NCI-H2081 (cell line): ENCODE measurements at places on chromosomes 1 and 21.

DNA sequence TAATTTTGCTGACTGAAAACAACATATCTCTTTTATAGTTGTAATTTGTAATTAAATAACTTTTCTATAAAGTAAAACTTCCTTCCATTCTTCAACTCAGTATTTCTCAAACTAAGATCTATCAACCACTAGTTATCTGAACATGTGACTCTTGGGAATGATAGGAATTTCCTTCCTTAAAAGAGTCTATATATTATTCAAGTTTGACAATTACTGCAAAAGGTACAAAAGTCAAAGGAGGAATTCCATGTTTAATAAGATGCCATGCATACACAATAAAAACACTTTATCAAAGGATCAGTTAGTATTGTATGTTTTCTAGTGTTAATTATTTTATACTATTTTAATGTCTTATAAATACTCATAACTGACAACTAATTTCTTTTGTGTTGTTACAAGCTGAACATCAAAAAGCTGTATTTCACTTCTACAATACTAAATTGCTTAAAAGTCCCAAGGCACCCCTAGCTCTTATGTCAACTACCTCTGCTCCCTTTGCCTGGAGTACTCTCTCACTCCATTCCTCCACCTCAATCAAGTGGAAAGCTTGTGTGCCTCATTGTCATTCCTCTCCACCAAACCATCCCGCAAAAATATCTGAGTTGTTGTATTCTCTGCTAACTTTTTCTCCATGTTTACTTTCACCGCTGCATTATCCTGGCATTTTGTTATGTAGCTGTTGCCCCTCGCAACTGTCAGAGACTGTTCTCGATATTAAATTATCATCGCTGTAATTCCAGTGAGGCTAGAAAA is 67.9 kb downstream of the SLC44A5 start:
- no peak for DNase-seq

DNA sequence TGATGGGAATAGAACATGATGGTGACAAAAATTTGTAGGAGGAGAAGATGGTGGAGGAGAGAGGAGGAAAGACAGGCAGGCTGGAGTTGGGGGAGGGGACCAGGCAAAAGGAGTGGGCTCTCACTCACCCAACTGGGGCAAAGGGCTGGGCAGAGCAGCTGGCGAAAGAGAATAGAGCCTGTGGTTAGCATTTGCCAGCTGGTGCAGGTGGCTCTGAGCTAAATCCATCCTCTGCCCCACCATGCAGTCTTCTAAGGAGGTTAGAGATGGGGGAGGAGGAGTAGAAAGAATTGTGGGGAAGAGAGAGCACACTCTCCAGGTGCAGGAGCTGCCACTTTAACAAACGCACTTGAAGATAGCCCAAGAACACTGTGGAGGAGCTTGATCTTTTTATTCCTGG is 27.6 kb upstream of the SLAMF1 start:
- no peak for DNase-seq

DNA sequence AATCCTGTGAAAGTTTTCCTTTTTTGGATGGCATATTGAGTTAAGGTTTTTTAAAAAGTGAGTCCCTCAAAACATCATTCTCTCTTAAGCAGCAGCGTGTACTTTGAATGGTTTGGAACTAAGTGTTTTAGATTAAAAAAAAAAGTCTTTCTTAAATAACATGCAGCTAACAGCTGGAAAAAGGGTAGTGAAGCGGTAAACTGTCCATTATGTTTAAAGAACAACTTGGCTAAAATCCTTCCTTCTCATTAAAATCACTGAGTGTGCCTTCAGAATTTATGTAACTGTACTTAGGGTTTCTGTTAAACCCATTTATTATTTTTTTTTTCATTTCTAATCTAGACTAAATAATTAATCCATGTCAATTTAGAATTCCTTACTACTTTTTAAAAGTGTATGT is 254.2 kb upstream of the ADAMTS5 start:
- no peak for DNase-seq

DNA sequence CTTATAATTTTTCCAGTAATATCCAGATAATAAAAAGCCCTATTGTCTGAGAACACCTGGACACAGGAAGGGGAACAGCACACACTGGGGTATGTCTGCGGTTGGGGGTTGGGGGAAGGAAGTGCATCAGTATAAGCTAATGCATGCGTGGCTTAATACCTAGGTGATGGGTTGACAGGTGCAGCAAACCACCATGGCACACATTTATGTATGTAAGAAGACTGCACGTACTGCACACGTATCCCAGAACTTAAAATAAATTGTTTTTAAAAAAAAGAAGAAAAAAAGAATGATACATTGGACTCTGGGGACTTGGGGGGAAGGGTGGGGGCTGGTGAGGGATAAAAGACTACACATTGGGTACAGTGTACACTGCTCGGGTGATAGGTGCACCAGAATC is 144.9 kb upstream of the C1orf174 start:
- no peak for DNase-seq

DNA sequence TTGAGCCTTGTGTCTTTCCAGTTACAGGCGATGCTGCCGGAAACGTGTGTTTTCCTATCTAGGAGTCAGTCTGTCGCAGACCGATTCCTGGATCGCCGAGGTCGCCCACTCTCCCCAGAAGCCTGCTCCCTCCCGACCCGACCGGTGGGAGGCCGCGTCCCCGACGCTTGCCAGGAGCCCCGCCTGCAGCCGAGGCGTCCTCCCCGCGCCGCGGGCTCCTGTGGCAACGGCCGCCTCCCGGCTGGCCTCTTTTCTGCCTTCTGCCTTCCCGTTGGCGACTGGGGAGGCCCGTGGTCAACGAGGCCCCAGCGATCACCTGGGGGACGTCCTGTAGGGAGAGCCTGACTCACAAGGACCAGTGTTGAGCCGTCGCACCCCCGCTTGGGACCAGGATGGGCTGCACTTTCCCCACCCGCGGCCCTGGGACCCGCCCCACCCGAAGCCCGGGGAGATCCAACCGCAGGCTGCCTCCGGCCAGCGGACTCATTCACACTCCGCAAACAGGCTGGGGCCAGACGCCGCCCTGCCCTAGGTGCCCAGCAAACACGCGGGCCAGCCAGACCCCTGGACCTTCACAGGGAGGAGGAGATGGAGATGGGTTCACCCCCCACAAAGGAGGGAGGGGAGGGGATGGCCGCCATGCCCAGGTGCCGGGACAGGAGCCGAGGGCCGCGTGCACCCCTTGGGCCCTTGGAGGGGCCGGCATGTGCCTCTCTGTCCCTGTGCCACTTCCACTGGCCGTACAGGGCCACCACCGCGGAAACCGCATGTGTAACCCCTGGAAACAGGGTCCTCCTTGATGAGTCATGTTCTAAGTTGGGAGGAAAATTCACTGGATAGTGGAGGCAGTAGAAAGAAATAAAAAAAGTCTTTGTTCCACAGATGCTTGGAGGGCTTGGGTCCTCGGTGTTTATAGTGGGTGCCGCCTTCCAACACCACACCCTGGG is 7.2 kb upstream of the COL6A1 start:
- no peak for DNase-seq

- DNase-seq: peak; percentile 93
These were observed 125.9 kb upstream of the VAMP3 start for GRCh38 chr1:7644961-7645750.

DNA sequence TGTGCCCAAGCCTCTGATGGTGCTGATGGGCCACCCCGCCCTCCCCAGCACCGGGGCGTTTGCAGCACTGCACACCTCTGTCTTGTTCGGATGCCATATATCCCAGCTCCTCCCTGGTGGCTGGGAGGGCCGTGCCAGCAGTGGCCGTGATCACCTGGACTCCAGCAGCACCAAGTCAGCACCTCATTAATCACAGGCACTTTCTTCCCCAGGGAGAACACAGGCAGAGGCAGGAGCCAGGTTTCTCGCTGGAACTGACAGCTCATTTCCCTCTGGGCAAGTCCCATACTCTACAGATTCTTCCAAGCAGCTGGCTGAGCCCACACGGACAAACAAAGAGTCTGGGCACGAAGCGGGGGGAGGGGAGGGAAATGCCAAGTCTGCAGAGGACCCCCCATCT is 141.7 kb upstream of the EDN2 start:
- DNase-seq: no peak

- DNase-seq: peak; percentile 59
These were observed 6.9 kb upstream of the DNAH14 start for GRCh38 chr1:224922404-224923164.

GRCh38 chr1:6347641-6348487 is 45.7 kb downstream of the ACOT7 start:
- DNase-seq: peak; percentile 45

DNA sequence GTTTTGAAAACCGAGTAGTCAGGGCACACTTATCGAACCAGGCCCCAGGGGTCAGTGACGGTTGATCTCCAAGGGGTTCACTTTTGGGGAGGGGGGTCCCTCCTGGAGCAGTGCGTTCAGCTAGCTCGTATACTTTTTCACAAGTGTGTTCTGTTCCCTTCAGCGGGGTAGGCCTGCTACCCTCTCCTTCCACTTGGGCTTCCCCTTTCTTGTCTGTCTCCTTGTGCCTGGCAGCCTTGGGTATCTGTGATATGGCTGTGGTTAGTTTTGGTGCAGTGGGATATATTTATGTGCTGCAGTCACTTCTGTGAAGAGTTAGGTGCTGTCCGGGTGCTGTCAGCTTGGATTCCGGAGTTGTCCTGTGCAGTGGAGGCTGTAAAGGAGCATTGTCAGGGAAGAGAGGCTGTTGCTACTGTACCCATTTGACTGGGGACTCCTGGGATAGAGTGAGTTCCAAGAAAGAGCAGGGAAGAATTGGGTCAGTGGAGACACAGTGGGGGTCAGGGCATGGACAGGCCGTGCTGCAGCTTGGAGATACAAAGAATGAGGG is 29.7 kb downstream of the ADARB1 start:
- no peak for DNase-seq

- no peak for DNase-seq
These were observed 45.9 kb downstream of the TRPM2 start for GRCh38 chr21:44399151-44399954.
